ENCODE measurements at places on chromosomes 3 and 15.

GRCh38 chr3:196179380-196180308 is 31.6 kb downstream of the ZDHHC19 start:
- DNase-seq: peak; percentile 66

- DNase-seq: no peak
These were observed 54.5 kb downstream of the ZMAT3 start for GRCh38 chr3:179016979-179017670.

GRCh38 chr3:195086341-195086740 is 184.6 kb downstream of the XXYLT1 start:
- no peak for DNase-seq

GRCh38 chr3:152428577-152428976 is 159.8 kb downstream of the MBNL1 start:
- no peak for DNase-seq

GRCh38 chr3:108511055-108511454 is 659 bp upstream of the MYH15 start:
- DNase-seq: no peak

- DNase-seq: no peak
These were observed 17.9 kb downstream of the TMEM43 start for GRCh38 chr3:14142567-14143270.

DNA sequence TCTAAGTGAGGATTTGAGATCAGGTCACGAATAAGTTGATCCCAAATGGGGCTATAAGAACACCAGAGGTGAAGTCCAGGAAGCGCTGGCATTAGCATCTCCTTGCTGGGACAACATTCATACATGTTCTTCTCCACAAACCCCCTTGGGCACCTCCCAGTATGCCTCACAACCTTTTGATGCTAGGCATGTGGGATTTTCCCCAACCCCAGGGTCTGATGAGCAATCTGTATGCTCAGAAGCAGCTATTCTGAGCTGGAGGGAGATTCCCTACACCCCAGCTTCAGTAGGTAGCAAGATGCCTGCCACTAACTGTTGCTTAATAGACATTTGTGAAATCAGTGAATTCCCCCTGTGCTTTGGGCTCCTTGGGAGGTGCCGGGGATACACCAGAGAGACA is 32.2 kb downstream of the SLC6A11 start:
- DNase-seq: peak; percentile 2

- peak; percentile 45 for DNase-seq
These were observed 21.4 kb downstream of the ROPN1B start for GRCh38 chr3:125990253-125990970.

DNA sequence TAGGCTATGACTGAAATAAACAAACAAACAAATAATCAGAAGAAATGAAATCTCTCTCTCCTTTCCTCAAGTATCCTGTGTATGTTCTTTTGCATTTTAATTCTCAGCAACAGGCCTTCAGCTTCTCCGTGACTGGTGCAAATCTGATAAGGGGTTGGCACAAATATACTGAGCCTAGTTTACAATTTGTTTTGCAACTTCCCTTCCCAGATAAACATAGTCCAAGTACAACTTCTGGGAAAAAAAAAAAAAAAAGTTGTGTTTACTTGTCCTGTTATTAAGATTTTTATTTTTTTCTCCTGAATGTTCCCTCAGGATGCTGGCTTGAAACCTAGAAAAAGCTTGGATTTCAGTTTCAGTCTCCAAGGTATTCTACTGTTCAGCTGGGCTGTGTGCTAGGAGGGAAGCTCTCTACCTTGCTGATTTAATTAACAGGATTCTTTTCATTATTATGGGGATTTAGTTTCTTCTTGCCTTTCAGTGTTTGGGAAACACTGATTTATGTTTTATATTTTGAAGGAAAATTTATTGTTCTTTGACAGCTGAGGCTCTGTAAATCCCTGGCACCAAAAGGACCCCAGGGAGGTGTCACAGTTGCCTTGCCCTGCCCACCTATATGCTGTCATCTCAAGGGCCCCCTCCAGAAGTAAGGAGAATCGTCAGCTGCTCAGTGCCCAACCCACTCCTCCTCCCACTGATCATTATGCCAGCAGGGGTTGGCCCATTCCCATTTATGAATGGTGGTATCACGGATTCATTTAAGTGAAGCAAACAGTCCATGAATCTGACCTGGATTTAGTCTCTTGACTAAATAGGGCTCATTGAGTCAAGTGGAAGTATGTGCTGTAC is 185.2 kb downstream of the MEIS2 start:
- no peak for DNase-seq

GRCh38 chr15:97962263-97962662 is 1.8 kb downstream of the ARRDC4 start:
- no peak for DNase-seq

DNA sequence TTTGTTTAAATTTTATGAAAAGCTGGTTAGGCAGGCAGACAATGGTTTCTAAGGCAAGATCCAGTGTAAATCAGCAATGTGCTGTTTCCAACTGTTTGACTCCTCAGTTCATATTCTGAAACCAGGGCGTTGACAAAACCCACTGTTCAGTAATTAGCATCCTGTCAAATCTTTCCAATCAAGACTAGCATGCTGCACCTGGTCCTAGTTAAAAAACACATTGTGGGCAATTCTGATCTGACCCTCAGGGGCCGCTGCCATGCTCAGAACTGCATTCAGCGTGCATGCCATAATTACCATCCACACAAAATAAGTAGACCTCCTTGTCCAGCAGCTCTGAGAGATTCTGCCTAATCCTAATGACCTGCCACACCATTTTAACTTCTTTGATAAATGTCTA is 20.9 kb upstream of the RBP1 start:
- DNase-seq: no peak

- no peak for DNase-seq
These were observed 21.6 kb upstream of the SLC6A20 start for GRCh38 chr3:45817831-45818522.

DNA sequence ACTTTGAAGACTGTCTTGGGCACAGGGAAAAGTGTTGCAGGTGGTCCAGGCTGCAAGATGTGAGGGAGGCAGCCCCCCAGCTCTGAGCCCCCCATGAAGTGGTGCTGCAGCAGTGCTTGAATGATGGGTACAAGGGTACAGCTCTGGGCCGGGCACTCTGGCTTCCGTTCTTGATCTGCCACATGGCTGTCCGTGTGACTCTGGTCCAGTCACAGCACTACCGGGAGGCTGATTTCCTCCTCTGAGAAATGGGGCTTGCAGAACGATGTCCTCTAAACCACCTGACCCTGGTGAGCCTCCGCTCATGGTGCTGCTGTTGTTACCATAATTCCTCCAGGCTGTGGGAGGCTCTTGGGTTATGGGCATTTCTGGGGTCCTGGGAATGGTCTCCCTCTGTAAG is 75.1 kb downstream of the FBLN2 start:
- no peak for DNase-seq

DNA sequence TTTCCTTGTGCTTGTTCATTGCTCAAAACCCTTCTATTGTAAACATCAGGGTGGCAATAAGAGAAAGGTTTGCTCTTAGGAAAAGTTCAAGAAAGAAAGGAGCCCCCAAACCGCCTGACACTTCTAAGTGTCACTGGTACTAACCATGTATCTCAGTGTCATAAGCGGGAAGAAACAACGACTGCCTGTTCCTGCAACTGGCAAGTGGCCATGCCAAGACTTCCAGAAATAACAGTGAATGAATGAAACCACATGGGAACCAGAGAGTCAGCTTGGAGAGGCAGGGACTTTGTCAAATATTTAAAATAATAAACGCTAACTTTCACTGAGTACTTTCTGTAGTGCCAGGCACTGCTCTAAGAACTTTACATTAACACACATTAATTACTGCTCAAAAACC is 1.1 kb downstream of the PLSCR2 start:
- no peak for DNase-seq

DNA sequence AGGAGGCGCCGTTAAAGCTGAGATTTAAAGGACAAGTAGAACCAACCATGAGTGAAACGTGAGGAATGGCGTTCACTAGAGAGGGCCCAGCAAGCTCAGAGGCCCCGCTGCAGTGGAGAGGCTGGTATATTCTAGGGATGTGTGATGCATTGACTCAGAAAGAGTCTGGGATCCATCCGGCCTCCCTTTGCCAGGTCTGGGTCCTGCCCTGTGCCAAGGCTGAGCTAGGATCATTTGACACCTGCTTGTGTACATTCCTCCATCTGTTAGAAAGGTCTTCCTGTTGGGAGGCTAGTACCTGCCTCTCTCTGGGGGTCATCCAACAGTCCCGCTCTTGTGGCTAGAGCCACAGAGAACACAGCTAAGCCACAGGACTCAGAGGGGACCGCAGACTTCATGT is 28.4 kb downstream of the CA12 start:
- no peak for DNase-seq

- DNase-seq: no peak
These were observed 167.3 kb downstream of the BCHE start for GRCh38 chr3:165669967-165670366.

DNA sequence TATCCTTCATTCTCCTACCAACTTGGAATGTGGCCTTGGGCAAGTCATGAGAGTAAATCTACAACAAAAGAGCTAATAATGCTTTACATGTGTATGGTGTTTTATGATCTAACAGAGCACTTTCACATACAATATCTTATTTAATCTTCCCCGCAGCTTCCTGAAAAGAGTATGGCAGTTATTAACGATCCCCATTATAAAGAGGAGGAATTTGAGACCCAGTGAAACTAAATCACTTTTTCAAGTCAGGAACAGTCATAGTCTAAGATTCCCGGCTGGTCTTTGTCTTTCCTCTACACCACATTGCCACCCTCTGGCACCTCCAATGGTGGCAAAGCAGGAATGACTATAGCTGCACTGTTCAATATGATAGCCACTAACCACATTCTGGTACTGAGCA is 69.7 kb upstream of the CMSS1 start:
- no peak for DNase-seq

GRCh38 chr3:138457863-138458735 is 23.7 kb downstream of the ESYT3 start:
- DNase-seq: no peak

DNA sequence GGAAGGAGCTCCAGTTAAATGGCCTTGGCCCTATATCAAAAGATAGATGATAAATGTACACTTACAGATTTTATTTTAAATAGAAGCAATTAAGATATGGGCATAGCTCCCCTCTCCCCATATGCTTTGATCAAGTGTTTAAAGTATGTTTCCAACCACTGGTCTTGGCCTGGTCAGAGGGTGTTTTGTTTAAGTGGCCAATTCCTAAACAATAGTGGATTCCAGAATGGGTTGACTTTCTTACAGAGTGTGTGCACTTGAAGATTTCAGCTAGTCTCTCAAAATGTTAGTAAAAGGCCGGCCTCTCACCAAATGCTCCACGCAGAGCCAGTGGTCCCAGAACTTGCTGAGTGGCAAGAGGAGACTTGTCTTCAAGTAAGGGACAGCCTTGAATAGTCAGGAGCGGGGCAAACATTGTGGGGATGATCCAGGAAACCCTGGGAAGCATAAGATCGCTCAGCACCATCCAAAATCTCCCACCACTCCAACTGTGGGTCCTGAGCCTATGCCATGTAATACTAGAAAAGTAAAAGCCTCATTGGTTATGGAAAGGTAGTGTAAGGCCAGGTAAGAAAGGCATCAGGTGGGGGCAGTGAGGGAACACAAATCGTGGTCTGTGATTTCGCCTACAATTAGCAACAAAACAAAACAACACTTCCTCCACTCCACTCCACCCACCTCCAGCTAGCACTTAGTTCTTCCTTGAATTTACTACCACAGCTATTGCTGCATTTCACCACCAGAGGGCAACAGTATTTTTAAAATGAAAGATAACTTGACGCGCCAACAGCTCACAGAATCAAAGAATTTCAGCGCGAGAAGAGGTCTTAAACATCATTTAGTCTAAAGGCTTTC is 4.8 kb downstream of the RARRES1 start:
- DNase-seq: no peak

GRCh38 chr15:84947947-84948830 is 33.5 kb upstream of the PDE8A start:
- DNase-seq: no peak

- DNase-seq: no peak
These were observed 133.6 kb downstream of the TIGIT start for GRCh38 chr3:114427285-114428043.

GRCh38 chr3:99850608-99851007 is 32.9 kb downstream of the CMSS1 start:
- DNase-seq: no peak

DNA sequence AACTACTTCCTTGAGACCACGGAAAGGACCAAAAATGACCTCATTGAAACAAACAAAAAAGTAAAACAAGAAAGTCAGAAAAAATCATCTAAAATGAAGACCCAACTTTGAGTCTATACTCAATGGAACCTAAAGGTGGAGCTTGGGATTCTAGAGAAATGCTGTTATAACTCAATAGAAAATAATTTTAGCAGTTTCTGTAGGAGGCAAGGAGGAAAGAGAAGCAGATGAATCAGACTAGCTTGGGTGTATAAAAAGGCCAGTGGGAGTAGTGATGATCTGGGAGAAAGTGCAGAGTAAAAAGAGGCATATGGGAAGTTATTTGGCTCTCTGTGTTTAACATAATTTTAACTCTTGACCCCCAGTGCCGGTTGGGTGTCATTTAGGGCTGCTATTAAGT is 94.4 kb downstream of the TMCO5A start:
- DNase-seq: no peak

Data from stimulated activated CD4-positive, alpha-beta T cell treated with anti-CD3 and anti-CD28 coated beads, Interleukin-2, amount 100 ng/mL, for 48 hours (primary cell).